ENCODE measurements at places on chromosomes 6 and 20.

DNA sequence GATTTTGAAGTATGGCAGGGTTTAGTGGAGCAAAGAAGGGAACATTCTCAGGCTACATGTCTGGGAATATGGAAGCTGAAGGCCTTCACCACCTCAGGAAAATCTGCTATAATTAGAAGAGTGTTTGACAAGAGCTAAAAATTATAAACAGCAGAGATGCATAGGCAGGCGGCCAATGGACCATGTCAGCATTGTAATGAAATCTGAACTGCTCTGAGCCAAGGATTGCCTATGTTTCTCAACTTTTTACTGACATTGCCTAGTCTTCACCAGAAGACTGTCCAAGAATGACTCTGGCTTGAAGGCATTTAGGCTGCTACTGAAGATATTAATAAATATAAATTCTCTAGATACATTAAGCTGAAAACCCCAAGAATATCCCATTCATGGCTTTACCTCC lies 84.1 kb downstream of the C6orf52 start:
- peak; percentile 67 for DNase-seq

GRCh38 chr20:10686356-10687133 lies 12.7 kb upstream of the JAG1 start:
- no peak for DNase-seq

- DNase-seq, result peak; percentile 44
Observed at GRCh38 chr6:151609146-151609902, 115.5 kb downstream of the CCDC170 start.

GRCh38 chr6:38436726-38437465 lies 202.8 kb downstream of the BTBD9 start:
- peak; percentile 30 for DNase-seq

- DNase-seq, result peak; percentile 42
Observed at GRCh38 chr6:148747471-148748165, 788 bp downstream of the UST start.

- DNase-seq, result no peak
Observed at GRCh38 chr6:167850782-167851181, 24.1 kb downstream of the AFDN start.

GRCh38 chr20:4697189-4697830 lies 24.4 kb upstream of the PRND start:
- no peak for DNase-seq
